Sigmoid colon (tissue), 7 donors: ENCODE measurements at places on chromosomes 6 and 20. TPM values are rescaled to one million over a fixed set of nuclear protein-coding genes. Genes with fewer than 3 reads are reported as not detected.

CENPB gene
- 52.7 TPM for polyA plus RNA-seq

CNKSR3 gene
- polyA plus RNA-seq: 6.0 TPM

EIF6 gene
- polyA plus RNA-seq: 228 TPM

SRXN1 gene
- polyA plus RNA-seq: 35.6 TPM

C20orf141 gene
- polyA plus RNA-seq: not detected

BACH2 gene
- under 0.01 TPM for polyA plus RNA-seq

GRCh38 chr20:57773059-57773815 lies 63.4 kb upstream of the PMEPA1 start:
- peak; percentile 3 for DNase-seq
- no peaks in the 10 kb centered on the region for H3K4me1 ChIP-seq
- H3K36me3 ChIP-seq: no peaks in the 10 kb centered on the region
- no peak overlapping the region for H3K27ac ChIP-seq
- no peaks in the 10 kb centered on the region for H3K27me3 ChIP-seq

DNA sequence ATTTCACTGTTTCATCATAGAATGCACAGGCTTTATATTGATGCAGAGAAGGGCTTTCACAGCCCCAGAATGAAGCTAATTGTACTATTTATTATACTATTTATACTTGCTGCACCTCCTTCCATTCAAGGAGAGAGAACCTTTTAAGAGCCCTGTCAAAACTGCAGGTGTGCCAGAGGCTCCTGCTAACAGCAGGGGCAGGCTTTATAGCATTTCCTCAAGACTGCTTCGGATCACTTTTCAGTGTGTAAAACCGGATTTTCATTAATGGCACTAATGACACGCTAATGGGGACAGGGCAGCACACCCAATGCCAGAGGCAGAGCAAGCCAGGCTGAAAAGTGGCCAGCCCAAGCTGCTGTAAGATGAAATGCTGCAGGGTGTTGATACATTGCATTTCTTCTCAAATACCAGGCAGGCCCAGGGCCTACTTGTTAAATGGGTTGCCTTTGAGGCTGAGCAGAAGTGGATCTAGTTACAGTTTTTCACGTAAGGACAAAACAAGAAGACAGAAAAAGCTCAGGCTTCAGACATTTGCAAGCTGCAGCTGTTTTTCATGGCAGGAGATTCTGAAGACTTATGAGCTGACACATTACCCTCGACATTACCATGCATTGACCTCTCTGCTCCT lies 487.7 kb upstream of the BTBD3 start:
- no peak overlapping the region for H3K27ac ChIP-seq
- no peaks in the 10 kb centered on the region for H3K27me3 ChIP-seq
- no peaks in the 10 kb centered on the region for H3K4me1 ChIP-seq
- no peak for DNase-seq

- no peaks in the 10 kb centered on the region for H3K36me3 ChIP-seq
- no peak for DNase-seq
- no peak overlapping the region for H3K4me3 ChIP-seq
- no peaks in the 10 kb centered on the region for H3K27me3 ChIP-seq
- no peak overlapping the region for H3K27ac ChIP-seq
Observed at GRCh38 chr6:148831064-148831463, 84.2 kb downstream of the UST start.

- H3K27ac ChIP-seq: no peak overlapping the region
- H3K36me3 ChIP-seq: no peaks in the 10 kb centered on the region
- H3K27me3 ChIP-seq: no peaks in the 10 kb centered on the region
- DNase-seq: no peak
- no peak overlapping the region for H3K4me3 ChIP-seq
- no peaks in the 10 kb centered on the region for H3K4me1 ChIP-seq
Observed at GRCh38 chr6:1468126-1468525, 78.8 kb downstream of the FOXF2 start.

GRCh38 chr6:170172825-170173256 lies 118.0 kb downstream of the DLL1 start:
- H3K27me3 ChIP-seq: no peaks in the 10 kb centered on the region
- no peaks in the 10 kb centered on the region for H3K4me1 ChIP-seq
- no peak overlapping the region for H3K4me3 ChIP-seq
